Germinal center (tissue), 1 donor: ENCODE measurements at places on chromosomes 1 and 21.

DNA sequence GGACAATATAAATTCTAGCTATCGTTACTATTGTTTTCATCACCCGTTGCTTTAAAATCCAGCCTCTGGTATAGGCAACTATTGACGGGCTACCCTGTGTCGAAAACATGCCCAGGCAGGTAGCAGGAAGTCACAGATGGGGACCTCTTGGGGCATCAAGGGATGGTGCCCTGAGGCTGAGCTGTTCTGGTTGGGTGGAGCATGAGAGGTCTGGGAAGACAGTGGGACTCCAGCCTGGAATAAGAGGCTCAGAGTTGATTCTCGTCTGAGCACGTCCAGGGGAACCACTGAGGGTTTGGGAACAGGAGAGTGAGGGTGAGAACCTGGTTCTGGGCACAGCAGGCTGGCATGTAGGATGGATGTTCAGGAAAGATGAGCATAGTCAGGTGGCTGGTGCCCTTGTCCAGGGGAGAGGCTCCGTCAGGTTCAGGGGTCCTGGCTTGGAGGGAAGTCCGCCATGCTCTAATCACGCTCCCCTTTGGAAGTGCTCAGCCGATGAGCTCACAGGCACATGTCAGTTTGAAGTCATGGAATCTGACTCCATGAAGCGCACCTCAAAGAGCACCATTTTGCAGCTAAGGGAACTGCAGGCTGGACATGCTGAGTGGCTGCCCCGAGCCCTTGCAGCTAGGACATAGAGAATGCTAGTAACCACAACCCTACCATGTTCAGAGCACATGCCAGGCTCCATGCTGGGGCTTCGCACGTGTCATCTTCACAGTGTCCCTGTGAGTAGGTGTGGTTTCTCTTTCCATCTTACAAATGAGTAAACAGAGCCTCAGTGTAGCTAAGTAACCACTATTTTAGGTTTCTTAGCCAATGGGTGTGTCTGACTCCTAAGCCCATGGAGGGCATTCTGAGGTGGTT is 21.0 kb downstream of the PCSK9 start:
- no peak for DNase-seq

- no peak for DNase-seq
Measured at GRCh38 chr1:226719596-226720387, 19.3 kb downstream of the ITPKB start.

DNA sequence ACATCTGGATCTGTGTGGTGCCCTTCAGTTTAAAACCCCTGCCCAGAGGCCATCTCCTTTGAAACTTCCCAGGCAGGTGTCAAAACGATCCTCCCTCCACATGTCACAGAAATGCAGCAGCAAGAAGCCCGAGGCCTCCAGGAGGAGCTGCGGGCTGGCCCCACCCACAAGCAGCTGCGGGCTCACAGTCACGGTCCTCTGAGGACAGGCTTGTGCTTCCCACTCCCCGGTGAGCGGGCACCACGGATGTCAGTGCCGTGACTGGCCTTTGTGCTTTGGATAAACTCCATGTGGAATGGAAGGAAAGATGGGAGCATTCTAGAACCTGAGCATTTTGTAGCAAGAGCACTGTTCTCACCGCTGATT is 65.8 kb downstream of the SIK1 start:
- DNase-seq = no peak

GRCh38 chr1:98325646-98326440 is 335.7 kb upstream of the SNX7 start:
- no peak for DNase-seq

- no peak for DNase-seq
Measured at GRCh38 chr1:114524944-114525343, 13.9 kb upstream of the TRIM33 start.

- no peak for DNase-seq
Measured at GRCh38 chr1:119451158-119451557, 36.2 kb downstream of the HSD3B2 start.

DNA sequence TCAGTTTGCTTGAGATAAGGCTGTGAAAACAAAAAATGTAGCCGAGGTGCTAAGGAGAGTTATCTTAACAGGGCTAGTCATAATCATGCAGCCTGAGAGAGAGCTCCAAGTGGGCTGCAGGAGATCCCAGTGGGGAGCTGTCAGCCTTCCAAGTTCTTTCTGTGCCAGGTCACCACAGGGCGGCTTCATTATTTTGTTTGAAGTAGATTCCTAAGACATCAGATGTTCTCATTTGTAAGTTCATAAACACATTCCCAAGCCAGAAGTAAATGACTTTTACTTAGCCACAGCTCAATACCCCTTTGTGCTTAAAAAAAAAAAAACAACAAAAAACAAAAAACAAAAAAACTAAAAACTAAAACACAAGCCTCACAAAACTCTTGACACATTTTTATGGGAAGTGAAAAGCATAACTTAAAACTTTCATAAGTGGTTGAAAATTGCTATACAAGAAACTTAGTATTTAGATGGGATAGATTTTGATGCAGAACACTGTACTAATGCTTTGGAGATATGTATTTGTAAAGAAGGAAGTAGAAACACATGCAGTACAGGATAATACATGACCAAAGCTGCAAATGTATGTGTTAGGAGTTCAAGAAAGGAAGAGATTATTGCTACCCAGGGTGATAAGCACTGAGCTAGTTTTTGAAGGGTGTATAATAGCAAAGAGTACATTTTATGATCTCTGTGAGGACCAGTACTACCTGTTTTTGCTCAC is 8.6 kb downstream of the CDC14A start:
- no peak for DNase-seq

DNA sequence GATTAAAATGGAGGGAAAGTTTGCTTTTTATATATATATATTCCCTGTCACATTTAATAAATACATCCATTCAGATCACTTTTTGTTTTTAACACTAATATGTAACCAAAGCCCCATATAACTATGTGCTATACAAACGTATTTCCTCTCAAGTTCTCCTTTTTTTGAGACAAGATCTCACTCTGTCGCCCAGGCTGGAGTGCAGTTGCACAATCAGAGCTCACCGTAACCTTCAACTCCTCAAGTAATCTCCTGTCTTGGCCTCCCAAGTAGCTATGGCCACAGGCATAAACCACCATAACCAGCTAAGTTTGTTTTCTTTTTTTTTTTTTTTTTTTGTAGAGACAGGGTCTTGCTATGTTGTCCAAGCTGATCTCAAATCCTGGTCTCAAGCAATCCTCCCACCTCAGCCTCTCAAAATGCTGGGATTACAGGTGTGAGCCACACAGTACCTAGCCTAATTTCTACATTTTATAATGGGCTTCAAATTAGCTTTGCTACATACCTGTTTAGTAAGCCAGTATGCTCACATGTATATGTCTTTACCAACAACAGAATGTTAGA is 120.0 kb downstream of the TGFBR3 start:
- no peak for DNase-seq

DNA sequence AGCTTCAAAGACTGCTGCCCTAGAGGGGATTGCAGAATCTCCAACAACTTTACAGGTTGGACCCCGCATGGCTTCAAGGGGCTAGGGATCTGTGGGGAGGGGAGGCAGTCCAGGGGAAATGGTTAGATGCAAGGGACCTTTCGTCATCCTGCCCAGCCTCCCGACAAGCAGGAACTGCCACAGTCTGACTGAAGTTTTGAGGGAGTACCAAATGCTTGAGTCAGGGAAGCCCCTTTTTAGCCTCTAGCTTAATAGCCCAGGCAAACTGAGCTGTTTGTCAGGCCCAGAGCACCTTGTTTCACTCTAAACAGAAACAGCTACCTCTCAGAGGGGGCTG is 1.1 kb downstream of the TOR3A start:
- DNase-seq = peak; percentile 30

DNA sequence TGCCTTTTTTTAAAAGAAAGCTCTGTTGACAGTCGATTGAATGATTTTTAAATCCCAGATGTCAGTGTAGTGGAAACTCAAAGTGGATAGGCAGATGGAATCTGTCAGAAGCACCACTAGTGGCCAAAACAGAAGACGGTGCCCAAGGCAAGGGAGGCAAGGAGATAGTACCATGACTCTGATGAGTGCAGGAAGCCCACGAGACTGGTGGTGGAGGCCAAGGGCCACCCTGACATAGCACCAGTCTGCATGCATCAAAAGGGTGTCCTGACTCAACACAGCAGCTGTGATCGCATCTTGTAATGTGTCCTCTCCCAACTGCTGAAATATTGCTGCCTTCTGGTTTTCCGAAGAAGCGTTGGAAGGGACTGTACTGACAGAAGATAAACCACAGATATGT is 124.1 kb upstream of the PAPPA2 start:
- DNase-seq = no peak

DNA sequence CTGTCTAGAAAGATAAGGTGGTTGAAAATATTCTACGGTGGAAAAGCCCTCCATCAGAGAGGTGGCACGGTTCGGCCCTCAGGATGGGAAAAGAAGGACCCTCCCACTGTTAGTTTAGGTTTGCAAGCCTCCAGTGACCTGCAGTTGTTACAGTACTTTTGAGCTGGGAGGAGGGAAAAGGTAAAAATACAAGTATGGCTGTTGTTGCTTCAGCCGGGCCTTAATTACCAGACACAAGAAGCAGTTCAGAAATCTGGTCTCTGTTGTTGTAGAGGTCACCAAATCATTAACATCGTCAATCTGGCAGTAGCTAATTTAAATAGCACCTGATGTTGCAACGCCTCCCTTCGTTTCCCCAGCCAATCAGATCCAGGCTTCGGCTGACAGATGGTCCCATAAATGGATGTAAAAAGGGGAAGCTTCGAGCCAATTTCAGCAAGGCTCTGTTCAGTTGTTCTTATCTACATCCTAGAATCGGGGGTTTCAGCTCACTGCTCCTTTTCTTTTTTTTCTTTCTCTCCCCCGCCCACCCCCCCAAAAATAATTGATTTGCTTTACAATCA is at the start of gene ELAVL4:
ELAVL4 (plus strand) TSS at position 424 of the 563 bp plus-strand sequence. CDS start 270 bp downstream, outside the sequence.
- DNase-seq = no peak

GRCh38 chr21:32732544-32732943 is 4.7 kb upstream of the SYNJ1 start:
- no peak for DNase-seq

DNA sequence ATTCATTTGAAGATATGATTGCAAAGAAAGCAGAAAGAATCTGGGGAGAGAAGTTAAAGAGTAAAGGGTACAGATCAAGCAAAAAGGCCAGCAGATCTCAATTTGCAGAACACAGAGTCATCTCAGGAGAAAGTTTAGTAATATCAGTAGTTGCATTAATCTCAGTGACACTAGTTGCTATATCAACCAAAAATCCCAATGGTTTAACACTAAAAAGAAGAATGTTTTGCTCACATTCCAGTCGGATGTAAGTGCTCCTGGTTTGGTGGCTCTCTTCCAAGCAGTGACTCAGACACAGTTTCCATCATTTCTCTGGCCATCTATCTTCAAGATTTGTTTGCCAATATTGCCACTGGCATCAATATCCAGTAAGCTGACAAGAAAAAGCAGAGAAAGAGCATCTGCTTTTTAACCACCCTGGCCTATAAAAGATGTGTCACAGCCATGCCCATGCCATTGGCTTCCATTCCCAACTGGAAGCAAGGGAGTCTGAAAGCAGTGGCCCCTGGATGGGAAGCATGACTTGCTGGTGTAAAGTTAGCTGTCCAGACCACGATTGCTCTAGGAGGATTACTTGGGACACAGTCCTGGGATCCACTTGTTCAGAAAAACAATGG is 45.5 kb upstream of the AIM2 start:
- DNase-seq = no peak

- DNase-seq = no peak
Measured at GRCh38 chr1:4273243-4273642, 373.2 kb upstream of the C1orf174 start.
